ENCODE measurements at places on chromosomes 16 and 17.

DNA sequence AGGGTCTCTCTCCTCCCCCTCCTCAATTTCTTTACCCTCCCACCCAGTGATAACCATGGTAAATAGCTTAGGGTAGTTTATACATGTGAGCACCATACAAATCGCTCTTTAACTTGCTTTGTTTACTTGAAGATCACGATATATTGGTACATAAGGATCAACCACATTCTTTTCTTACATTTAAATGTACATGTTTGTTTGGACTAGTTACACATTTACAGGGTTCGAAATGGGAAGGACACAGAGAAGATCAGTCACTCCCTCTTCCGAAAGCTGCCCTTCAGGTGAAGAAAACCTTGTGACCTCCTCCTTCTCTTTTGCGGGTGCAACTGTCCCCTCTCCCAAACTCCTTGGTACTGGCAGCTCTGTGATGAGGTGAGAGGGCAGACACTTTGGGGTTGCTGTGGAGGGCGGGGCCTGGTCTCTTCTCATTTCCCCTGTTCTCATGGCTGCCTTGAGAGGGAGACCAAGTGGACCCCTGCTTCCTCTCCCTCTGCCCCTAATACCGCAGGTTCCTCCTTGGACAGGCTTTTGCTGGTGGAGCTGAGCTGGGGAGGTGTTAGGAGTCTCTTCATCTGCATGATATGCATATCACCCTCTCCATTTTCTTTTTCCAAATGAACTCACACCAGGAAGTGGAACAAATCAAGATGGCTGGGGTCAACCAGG, 4.7 kb upstream of the PIK3R6 start:
- DNase-seq: no peak

GRCh38 chr17:79574108-79574507, 36.7 kb downstream of the RBFOX3 start:
- DNase-seq: no peak

- DNase-seq: no peak
Observed at GRCh38 chr17:31424944-31425281, 33.4 kb downstream of the RAB11FIP4 start.

DNA sequence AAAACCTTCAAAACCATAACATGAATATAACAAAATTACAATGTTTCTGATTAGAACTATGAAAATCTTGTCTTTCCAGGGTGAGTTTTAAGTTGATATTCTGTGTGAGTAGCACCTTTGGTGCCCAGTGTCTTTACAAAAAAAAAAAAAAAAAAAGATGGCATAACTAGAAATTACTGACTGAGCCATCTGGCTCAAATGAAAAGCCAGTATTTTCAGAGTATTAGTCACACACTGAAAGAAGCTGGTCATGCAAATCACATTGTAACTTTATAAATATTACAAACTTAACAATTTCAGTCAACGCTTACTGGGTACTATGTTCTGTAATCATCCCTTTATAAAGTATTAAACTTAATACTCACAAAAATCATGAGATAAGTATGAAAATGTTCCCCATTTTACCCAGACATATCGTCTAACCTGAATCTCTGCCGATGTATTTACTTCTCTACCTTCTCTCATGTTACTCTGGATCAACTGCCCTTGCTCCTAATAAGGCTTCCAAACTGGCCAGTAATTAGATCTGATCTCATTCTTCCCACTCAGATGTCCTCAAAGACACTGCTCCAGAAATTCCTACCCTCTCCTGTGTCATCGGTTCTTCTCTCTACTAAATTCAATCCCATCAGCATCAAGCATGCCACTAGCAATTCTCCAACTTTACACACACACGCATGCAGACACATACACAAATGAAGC, 25.4 kb downstream of the UBE2G1 start:
- no peak for DNase-seq

- no peak for DNase-seq
Observed at GRCh38 chr17:82281502-82282238, 8.2 kb upstream of the CSNK1D start.

GRCh38 chr17:56893503-56893902, 20.3 kb downstream of the TRIM25 start:
- no peak for DNase-seq

DNA sequence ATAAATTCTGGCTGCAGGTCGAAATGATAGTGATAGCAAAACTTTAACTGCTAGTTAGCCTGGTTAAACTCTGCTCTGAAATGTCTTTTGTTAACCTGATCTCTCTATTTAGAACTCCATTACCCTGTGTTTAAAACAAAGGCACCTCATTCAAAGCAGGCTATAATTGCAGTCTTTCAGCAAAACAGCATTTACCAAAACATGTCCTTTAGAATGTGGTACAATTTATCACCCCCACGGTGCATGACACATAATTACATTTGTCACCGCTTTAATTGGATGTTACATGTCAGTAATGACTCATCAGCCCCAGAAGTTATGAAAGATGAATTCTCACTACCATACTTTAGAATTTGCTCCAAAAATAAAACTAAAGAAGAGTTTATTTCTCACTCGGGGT, 295.4 kb downstream of the TOX3 start:
- DNase-seq: no peak

Measured in stimulated activated CD4-positive, alpha-beta T cell treated with anti-CD3 and anti-CD28 coated beads, Interleukin-15, amount 100 ng/mL, for 1 hour (primary cell).